ENCODE measurements at places on chromosomes 3 and 15.
A peak's percentile ranks its signal among the peaks of the same experiment; 100 is the strongest.

DNA sequence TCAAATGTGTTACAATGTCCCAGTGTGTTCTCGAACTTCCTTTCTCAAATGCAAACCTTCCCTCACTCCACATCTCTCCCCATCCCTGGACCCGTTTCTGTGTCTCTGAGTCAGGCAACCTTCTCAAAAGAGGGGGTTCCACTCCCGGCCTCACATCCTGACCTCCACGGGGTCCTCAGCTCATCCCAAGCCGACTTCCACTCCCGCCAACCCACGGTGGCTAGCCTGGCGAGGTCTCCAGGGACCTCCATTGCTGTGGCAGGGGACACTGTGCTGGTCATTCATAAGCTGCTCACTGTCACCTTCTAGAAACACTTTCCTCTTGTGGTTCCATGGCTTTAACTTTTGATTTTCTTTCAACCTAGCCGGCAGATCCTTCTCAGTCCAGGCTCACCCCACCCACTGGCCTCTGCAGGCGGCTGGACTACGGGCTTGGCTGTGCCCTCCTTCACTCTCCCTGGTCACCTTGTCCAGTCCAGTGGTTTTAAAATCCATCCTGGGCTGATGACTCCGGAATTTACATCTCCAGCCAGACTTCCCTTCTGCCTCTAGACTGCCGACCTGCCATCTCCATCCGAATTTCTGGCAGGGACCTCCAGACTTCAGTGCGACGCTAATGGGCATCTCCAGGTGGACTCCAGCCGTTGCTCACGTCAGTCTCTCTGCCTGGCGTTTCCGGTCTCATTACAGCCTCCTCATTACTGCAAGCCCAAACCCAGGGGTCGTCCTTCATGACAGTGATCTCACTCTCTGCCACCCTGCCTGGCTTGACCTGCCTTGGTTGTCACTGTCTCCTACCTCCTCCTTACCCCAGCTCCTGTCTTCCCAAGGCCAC, 20.0 kb downstream of the ABTB1 start:
- no peak for DNase-seq

DNA sequence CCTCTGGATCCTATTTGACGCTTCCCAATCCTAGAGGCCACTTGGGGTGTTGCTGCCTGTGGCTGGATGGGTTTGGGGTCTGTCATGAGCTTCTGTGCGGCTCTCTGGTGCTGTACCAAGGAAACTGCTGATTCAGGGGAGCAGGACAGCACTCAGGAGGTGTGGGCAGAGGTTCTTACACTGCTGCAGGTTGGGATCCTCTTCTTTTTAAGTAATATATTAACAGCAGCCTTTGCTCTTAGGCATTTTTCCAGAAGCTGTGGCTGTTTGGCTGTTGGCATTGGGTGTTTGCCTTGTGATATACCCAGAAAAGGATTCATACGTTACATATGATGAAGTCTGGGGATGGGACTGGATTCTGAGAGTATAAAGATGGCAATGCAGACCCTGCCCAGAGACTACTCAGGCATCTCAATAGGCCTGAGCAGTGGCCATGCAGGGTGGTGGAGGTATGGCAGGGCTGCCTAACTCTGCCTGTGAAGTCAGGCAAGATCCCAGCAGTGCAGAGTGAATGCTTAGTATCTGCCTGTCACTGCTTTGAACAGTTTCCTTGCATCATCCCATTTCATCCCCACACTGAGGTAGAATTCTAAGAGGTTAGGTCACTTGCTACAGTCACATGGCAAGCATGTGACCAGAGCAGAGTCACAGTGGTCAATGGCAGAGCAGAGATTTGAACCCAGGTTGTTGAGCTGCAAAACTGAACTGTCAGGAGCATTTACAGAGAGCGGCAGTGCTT, 3.9 kb downstream of the ABHD6 start:
- DNase-seq = no peak

GRCh38 chr3:46987743-46988401, 8.4 kb downstream of the NBEAL2 start:
- DNase-seq = no peak

DNA sequence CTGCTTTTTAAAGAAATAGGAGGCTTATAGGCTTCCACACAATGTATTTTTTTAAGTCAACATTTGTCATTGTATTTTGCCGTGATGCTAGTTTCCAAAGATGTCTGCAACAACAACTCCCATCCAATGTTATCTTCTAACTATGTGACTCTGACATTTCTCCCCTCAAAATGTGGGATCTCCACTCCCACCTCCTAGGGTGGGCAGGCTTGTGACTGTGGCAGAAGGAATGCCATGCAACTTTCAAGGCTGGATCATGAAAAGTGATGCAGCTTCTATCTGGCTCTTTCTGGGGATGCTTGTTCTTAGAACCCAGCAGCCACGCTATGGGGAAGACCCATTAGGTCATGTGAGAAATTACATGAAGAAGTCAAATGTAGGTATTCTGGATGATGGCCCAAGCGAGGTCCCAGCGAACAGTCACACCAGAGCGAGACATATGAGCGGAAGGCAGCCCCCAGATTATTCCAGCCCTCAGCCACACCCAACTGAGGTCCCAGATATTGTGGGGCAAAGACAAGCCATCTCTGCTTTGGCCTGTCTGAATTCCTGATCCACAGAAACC, 124.3 kb downstream of the BDH1 start:
- no peak for DNase-seq

GRCh38 chr3:132638706-132639105, 20.9 kb downstream of the ACAD11 start:
- no peak for DNase-seq

GRCh38 chr3:128168836-128169235, 15.6 kb downstream of the EEFSEC start:
- no peak for DNase-seq

DNA sequence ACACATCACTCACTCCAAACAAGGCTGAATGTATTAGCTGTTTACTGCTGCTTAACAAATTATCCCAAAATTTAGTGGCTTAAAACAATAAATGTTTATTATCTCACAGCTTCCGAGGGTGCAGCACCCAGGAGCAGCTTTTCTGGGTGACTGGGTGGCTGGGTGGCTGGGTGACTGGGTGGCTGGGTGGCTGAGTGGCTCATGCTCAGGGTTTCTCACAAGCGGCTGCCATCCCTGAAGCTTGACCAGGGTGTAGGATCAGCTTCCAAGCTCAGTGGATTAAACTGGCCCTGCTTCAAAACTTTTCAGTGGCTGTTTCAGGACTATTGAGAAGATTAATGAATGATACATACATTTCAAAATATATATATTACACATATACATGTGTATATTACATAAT, 2.3 kb upstream of the CYP11A1 start:
- DNase-seq = no peak

- peak; percentile 41 for DNase-seq
These were observed 33.2 kb downstream of the TM4SF4 start for GRCh38 chr3:149507491-149508324.

DNA sequence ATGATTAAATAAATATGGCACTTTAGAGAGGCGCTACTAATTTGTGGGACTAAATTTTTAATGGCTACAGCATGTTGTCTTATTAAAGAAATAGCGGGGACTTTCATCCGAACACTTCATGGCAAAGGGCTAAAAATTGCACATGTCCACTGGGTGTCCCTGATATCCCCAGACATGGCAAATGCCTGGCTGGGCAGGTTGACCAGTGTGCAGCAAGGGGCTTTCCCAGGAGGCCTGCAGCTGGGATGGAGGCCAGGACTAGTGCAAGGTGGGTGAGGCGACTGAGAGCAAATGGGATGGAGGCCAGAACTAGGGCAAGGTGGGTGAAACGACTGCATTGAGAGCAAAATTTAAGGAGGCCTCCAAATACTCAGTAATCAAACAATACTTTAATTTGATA, 167.4 kb upstream of the SMAD3 start:
- DNase-seq = no peak

GRCh38 chr15:71146580-71146982, 31.3 kb downstream of the THSD4 start:
- DNase-seq = no peak

- DNase-seq = no peak
These were observed 444.0 kb downstream of the MFSD1 start for GRCh38 chr3:159245871-159246270.

GRCh38 chr3:115688418-115688817, 65.1 kb downstream of the GAP43 start:
- DNase-seq = no peak

- no peak for DNase-seq
These were observed 84.5 kb downstream of the WDR76 start for GRCh38 chr15:43911235-43911781.

DNA sequence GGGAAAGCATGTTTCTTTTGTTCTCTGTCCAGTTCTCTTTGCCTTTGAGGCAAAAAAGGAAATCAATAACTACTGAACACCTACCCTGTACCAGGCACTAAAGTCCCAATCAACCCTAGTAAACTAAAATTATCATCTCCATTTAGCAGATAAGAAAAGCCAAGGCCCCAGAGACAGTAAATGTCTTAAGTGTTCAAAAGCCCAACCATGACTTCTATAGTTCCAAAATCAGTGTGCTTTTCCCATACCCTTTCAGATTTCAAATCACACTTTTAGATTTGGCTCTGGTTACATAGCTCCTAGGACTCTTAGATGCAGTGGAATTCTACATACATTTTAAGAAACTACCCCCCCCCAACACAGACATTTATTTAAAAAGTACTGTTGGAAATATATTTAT, 63.5 kb downstream of the UACA start:
- DNase-seq = no peak

DNA sequence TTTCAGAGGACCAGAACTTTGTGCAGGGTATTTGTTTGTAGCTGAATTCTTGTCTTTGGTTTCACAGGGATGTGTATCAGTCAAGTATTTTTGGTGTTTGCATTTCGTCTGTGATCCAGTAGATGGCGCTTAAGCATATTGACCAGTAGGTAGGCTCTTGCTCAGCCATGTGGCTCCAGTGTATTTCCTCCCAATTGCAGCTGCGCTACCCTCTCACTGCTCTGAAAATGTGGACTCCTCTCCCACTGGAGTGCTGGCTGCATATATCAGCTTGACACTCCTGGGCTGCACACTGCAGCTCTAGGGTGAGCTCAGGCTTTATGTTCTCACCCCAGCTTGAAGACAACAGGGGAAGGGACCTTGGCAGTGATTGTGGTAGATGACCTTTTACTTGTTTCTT, 1264.3 kb upstream of the ALCAM start:
- peak; percentile 64 for DNase-seq

GRCh38 chr3:150097588-150097890, 126.8 kb upstream of the PFN2 start:
- no peak for DNase-seq

- no peak for DNase-seq
These were observed 42.0 kb downstream of the SST start for GRCh38 chr3:187628169-187628568.

DNA sequence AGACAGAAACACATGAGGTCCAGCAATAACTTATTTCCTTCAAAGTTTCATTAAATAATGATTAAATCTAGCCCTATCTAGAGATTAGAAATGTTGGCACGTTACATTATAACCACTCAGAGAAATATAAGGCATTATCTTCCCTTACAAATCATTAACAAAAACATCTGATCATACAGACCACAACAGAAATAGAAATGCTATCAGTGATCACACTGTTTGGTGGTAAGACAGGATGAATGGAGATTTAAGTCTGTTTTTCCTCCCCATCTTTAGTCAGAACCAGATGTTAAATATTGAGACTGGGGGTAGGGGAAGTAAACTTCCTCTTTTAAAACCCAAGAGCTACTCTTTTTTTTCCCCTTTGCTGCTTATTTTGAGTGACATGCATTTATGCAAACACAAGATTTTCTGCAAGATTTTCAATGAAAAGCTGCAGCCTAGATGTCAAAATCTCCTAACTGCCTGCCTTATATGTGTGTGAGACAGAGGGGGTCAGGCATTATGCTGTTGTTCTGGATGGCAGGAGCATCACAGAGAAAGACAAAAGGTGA, 70.4 kb downstream of the CBLB start:
- DNase-seq = no peak

GRCh38 chr3:117524890-117525289, 815.3 kb downstream of the TUSC7 start:
- no peak for DNase-seq

- no peak for DNase-seq
These were observed 8.6 kb upstream of the ST8SIA2 start for GRCh38 chr15:92385096-92385495.

- no peak for DNase-seq
These were observed 284.7 kb upstream of the STT3B start for GRCh38 chr3:31247850-31248562.
